ENCODE measurements at places on chromosomes 16 and 17.

DNA sequence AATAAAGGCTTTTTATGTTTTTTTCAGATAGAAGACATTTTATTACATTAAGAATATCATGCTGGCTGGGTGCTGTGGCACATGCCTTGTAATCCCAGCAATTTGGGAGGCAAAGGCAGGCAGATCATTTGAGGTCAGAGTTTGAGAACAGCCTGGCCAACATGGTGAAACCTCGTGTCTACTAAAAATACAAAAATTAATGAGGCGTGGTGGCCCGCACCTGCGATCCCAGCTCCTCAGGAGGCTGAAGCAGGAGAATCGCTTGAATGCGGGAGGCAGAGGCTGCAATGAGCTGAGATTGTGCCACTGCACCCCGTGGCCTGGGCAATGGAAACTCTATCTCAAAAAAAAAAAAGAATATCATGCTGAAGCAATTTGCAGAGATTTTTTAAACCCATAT lies 29.1 kb upstream of the HAPSTR1 start:
- DNase-seq = no peak

DNA sequence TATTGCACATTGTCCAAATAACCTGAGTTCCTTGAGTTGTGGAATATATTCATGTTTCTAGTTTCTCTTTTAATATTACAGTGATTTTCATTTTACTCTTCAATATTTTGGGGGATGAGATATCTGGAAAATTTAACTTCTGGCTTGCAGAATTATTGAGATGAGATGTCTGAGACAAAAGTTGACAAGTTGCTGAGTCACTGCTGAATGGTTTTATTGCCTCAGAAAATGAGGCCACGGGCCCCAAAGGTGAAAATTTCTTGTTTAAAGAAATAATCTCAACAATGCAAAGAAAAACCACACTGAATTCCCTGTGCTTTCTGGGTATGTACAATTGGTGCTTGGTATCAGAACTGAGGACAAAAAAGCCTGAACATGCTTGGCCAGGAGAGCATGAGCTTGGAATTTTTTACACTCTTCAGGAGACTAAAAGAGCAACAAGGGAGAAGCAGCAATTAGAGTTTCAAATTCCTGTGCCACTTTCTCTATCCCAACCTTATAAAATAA lies 129.2 kb upstream of the TOM1L1 start:
- DNase-seq = no peak

DNA sequence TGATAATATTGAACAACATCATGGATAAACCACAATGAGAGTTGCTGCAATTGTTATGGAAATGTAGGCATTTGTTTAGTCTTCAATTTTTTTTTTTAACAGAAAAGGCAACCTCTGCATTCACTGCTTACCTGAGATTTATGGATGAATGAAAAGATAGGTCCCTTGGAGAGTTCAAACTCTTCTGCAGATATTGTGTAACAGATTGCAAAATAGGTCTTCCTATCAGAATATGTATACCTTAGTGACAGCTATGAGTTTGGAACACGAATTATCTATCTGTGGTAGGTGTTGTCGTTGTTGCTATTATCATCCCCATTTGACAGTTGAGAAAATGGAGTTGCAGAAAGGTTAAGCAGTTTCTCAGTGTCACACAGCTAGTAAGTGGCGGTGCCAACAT lies 1.2 kb upstream of the KCNJ16 start:
- no peak for DNase-seq

- DNase-seq = no peak
Observed at GRCh38 chr16:10989559-10989958, 45.2 kb downstream of the CLEC16A start.

- DNase-seq = peak; percentile 67
Observed at GRCh38 chr17:44220213-44221083, 973 bp upstream of the UBTF start.

GRCh38 chr17:2682176-2682938 lies 29.2 kb downstream of the CLUH start:
- DNase-seq = no peak

- no peak for DNase-seq
Observed at GRCh38 chr17:58760248-58760647, 4.6 kb downstream of the PPM1E start.

- DNase-seq = no peak
Observed at GRCh38 chr17:57388131-57388725, 131.9 kb downstream of the MSI2 start.

DNA sequence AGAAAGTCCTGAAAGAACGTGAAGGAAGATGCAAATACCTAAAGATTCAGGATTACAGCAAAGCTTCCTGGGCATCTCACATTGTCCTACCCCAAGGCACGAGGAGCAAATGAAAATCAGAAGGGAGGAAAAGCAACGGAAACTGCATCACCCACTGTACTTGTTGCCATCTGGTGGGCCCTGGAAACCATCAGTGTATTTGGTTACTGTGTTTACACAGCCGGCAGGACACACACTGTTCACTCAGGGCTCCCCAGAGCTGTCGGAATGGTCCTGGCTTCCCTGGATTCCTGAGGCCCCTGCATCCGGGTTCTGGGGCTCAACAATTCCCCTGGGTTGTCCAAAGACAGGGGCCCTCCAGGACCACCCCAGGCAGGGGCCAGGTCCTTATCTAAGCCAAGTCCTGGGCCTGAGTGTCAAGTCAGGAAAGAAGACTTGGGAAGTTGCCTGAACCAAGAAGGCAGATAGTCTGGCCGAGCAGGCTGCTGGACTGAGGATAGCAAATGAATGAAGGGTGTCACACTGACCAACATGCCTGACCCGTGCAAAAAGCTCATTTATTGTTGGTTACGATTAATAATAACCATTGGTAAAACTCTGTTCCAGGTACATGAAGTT lies 52.8 kb downstream of the SOX9 start:
- no peak for DNase-seq

DNA sequence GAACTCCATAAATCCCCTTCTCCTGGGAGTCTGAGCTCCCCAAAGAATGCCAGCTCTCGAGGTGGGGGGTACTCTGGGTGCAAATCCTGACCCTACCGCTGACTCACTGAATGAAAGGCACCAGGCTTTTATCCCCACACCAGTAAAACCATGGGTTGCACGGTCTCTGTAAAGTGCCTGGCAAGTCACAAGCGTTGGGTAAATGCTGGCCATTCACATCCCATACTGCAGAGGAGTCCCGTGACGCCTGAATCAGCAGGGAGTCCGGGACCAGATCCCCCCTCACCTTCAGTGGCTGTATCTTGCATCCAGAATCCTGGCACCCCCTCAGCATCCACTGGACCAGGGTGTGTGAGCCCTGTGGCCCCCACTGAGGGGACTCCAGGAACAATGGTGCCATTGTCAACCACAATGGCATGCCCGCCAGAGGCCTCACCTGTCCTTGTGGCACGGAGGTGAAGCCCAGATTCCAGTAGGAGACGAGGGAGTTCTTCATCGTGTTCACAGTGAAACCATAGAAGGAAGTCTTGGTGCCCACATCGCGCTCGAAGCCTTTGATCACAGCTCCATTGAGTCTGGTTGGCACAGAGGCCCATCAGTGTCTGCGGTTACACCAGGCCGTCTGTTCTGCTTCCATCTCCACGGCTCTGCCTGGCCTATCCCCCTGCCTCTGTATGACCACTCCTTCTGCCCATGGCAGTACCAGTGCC lies 13.3 kb downstream of the ST6GALNAC2 start:
- no peak for DNase-seq

DNA sequence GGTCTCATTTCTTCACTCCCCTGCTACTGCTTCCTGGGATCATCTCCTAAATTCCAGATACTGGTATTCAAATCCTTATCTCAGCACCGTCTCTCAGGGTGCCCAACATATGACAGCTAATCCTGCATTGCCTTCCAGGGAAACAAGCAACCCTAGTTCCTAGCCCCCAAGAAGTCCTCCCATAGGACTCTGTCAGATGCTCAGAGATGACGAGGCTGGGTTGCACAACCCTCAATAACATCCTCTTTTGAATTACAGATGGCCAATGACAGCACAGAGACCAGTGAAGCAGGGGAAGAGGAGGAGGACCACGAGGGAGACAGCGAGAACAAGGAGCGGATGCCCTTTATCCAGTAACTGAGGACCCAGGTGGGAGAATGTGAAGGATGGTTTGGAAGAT lies 45.0 kb upstream of the CLEC3A start:
- DNase-seq = no peak

DNA sequence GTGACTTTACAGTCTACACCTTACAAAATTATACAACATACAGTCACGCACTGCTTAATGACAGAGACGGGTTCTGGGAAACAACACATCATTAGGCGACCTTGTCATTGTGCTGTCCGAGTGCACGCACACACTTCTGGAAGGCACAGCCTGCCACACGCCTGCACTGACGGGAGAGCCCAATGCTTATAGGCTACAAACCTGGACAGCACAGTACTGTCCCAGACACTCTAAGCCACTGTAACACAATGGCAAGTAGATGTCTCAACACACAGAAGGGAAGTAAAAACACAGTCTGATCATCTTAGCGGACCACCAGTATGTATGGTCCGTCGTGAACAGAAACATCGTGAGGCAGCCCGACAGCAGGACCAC lies 29.8 kb downstream of the KLHDC4 start:
- no peak for DNase-seq

- no peak for DNase-seq
Observed at GRCh38 chr17:66441101-66441661, 138.8 kb downstream of the PRKCA start.

- DNase-seq = no peak
Observed at GRCh38 chr16:69087161-69087581, 18.3 kb upstream of the HAS3 start.

- no peak for DNase-seq
Observed at GRCh38 chr16:55643161-55643970, 12.4 kb upstream of the SLC6A2 start.

- DNase-seq = no peak
Observed at GRCh38 chr17:59026176-59026939, 80.3 kb downstream of the TRIM37 start.
